Dermis blood vessel endothelial cell (primary cell): ENCODE measurements at places on chromosomes 4 and X.

DNA sequence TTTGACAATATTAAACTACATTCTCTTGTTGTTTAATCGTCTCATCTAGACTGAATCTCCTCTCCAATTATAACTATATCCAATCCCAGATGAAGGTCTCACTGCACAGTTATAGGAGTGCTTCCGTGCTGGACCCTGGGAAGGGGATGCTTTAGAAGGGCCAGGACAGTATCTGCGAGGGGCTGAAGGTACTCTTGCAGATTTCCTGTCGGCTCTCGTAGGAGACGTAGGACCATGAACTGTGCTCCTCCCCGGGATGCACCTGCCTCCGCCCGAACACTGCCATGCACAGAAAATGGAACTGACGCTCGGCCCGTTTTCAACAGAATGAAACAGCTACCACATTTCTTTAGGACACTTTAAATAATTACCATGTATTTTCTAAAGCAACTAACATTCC is 39.4 kb downstream of the FAT1 start:
- DNase-seq: no peak

GRCh38 chr4:10196191-10196590 is 79.6 kb upstream of the WDR1 start:
- no peak for DNase-seq

DNA sequence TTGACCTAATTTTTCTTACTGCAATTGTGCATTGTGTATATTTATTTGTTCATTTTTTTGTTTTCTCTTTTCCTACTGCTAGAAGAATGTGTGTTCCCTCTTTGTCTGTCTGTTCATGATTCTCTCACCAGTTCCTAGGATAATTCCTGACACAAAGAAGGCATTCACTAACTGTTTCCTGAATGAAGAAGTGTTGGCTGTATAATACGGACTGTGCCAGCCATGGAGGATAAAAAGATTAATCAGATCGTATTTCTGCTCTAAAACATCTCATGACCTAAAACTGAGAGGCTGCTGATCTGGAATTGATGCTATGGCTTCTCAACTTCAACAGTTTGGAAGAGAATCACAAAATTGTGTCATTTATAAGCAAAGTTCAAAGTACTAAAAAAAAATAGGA is 563.1 kb upstream of the FRG1 start:
- no peak for DNase-seq

- peak; percentile 3 for DNase-seq
Measured at GRCh38 chr4:128782076-128782715, 27.3 kb upstream of the JADE1 start.

- no peak for DNase-seq
Measured at GRCh38 chr4:95232358-95233156, 316.2 kb downstream of the UNC5C start.
